Breast epithelium (tissue), 4 donors: ENCODE measurements at places on chromosomes 4 and X.

DNA sequence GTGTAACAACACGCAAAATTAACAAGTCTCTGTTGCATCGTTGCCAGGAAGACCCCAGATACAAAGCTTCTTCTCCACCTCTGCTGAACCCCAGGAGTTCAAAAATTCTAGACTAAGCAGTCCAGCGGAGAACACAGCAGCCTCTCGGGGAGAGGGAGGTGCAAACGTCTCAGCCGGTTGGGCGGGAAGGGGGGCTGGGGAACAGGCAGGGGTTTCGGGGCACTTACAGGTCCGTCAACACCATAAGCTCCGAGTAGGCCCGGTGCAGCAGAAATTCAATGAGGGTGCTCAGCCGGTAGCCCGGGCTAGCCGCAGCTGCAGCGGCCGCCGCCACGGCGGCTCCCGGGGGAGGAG lies 394 bp downstream of the MED14 start:
- DNase-seq, result no peak

DNA sequence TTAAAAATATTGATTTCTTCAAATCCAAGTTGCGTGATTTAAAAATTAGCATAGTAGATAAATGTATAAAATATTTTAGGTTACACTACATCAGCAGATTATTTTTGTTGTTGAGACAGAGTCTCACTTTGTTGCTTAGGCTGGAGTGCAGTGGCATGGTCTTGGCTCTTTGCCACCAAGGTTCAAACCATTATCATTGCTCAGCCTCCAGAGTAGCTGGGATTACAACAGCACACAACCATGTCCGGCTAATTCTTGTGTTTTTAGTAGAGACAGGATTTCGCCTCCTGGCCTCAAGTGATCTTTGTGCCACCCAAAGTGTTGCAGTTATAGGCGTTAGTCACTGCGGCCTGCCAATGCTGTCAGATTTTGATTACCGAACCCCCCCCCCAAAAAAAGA lies 1390.5 kb upstream of the TENM3 start:
- DNase-seq, result no peak

DNA sequence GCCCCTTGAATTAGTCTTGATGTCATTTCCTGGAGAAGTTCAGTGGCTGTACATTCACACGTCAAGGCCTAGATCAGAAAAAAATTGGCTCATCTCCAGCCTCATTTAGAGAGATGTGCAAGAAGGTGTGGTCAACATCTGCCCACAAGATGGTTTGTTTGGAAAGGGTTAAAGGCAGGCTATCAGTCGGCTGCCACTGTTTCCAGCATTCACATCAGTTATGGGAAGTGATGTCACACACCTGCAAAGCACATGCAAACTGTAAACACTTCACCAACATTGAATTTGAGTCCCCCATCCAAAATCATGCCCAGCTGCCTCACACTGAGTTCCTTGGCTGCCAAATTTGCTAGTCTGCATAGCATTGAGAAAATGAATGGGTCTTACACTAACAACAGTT lies 498.3 kb upstream of the INTU start:
- no peak for DNase-seq

DNA sequence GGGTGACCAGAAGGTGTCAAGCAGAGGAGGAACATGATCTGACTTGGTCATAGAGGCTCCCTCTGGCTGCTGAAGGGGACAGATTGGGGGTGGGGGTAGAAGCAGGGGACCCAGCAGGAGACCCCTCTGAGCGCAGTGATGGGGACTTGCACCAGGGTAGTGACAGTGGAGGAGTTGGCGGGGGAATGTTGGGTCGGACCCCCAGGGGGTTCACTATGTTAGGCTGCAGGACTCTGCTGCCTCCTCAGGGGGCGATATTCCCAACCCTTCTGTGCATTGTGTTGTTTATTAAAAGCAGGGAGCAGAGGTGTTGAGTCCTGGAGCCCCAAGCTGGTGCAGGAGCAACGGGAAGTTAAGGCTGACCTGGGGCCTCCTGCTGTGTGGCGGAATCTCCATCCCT lies 8.8 kb downstream of the WDR13 start:
- no peak for DNase-seq

GRCh38 chr4:48974979-48975640 lies 11.0 kb upstream of the CWH43 start:
- DNase-seq, result no peak

GRCh38 chrX:1581132-1581531 lies 10.3 kb upstream of the AKAP17A start:
- DNase-seq, result no peak

- DNase-seq, result no peak
Measured at GRCh38 chr4:155787113-155787710, 28.4 kb downstream of the GUCY1B1 start.

- DNase-seq, result no peak
Measured at GRCh38 chr4:73446336-73446938, 10.4 kb downstream of the AFP start.

- no peak for DNase-seq
Measured at GRCh38 chr4:101031971-101032370, 315.4 kb downstream of the PPP3CA start.

DNA sequence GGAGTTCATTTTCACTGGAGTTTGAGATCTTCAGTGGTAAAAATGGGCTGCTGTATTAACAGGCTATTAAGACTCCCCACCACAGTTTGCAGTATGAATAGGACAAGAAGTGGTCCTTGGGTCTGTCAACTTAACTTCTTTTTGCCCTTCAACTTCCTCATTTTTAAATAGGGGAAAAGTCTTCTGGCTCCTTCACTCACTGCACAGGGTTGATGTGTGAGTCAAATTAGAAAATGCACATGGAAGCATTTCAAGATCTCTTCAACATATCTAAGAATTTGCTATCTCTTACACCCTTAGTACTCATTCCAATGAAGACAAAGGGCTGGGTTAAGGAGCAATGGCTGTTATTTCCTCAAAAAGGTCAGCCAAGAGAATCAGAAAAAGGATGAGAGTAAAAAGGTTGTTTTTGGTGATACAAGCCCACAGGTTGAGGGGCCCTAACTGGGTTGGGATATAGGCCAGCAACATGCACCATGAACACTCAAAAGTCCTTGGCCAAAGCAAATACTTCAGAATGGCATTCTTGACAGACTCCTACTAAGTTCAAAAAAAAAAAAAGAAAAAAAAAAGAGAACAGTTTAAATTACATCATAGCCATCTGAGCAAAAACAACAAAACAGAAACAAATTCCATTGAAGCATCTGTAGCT lies 13.4 kb downstream of the PDE5A start:
- DNase-seq, result no peak

DNA sequence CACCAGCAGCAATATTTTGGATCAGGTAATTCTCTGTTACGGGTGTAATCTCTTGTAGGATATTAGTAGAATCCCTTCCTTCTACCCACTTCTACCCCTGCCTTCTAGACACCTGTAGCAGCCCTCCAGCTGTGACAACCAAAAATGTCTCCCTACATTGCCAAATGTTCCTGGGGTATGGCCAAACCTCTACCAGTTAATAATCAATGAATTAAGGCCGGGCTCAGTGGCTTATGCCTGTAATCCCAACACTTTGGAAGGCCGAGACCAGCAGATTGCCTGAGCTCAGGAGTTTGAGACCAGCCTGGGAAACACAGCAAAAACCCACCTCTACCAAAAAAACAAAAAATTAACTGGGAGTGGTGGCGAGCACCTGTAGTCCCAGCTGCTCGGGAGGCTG lies 9.9 kb downstream of the MAML3 start:
- no peak for DNase-seq

DNA sequence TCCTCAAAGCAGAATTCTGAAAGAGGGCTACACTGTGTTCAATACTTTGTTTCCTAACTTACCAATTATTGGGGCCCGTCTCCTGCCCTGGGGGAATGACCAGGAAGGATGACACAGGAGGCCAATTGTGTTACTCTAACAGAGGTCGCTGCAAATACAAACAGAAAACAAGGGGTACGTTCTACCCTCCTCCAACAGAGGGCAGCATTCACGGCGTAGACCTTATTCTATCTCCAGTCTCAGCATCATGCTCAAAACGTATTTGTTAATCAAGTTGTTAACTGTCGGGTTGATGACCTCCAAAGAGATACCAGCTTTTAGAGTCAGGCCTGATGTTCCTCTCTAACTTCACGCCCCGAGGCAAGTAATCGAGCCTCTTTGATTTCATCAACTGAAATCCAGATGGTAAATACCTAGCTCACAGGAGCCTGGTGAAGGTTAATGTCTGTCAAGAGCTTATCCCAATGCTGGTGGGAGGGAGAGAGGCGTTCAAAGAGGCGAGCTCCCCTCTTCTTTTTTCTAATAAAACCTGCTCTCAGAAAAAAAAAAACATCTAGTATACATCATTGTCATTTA lies 181.0 kb upstream of the KCNIP4 start:
- no peak for DNase-seq

DNA sequence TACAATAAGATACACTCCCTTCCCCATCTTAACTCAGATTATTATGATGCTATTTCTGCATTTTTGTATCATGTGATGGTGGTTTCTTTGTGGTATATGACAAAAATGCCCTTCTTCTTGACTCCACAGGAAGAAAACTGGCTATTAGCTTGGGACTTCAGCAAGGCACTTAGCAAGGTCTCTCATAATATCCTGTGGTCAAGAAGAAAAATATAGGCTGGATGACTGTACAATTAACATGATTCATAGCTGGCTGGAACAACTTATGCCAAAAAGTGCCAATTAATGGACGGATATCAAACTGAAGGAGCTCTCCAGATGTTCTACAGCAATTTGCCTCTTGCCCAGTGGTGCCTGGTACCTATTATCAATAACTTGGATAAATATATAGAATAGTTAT lies 2.3 kb upstream of the MID1IP1 start:
- DNase-seq, result no peak

GRCh38 chrX:545452-545885 lies 85.1 kb upstream of the SHOX start:
- DNase-seq, result no peak

- DNase-seq, result no peak
Measured at GRCh38 chr4:24515698-24516097, 68.7 kb downstream of the DHX15 start.

GRCh38 chr4:721261-722168 lies 15.9 kb downstream of the PCGF3 start:
- DNase-seq, result no peak

DNA sequence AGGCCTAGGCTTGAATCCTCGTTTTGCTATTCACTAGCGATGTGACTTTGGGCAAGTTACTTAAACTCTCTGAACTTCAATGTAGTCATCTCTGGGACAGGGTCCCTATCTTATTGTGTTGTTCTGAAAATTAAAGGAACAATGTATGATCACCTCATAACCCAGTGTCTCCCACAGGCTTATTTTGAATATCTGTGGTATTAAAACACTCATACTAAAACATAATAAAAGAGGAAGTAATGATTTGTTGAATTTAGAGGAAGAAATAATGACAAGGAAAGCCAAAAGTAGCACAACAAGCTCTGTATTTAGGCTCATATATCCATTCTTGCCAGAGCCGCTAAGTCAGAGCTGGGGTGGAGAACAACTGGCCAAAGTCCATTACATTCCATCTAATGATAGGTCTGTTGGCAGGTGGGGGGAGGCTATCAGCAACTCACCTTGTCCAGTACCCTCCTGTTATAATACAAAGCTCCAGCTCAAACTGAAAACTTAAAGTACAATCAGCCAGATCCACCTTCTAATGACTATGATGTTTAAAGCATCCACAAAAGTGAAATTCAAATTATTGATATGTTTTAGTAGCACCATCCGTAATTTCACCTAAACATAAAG lies 64.5 kb upstream of the LSM6 start:
- no peak for DNase-seq

- DNase-seq, result no peak
Measured at GRCh38 chr4:78880874-78881492, 58.3 kb downstream of the PAQR3 start.

DNA sequence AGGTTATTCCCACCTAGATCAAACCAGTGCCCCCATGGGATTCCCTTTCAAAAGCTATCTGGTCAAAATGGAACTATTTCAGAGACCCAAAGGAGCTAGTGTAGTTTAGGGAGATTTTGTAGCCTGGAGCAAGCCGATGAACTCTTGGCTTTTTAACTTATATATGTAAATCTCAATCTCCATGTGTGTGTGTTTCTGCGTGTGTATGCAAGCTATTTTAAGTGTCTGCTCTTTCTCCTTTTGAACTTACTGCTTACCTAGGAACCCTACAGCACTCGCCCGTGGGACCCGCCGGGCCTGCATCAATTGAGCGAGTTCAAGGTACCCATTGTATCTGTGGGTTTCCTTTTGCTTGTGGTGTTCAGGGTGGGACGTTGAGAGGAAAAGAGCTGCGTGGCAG lies 10.4 kb downstream of the CSTF2 start:
- DNase-seq, result no peak

DNA sequence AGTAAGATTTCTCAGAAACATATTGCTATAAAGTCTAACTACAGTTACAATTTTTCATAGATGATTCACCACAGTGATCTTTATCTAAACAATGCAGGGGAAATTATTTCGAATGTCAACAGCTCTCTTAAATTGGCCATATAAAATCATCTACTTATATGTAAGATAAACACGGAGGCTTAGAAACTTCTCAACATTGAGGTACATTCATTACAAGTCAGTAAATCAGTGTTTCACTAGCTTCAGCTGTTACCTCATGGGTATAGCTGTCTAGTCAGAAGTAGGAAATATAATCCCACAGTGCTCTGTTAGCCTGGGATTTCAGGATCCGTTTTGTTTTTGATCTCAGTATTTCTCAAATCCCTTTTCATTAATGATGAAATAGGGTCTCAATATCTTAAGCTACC lies 43.2 kb downstream of the PCDH7 start:
- DNase-seq, result no peak

GRCh38 chr4:8904666-8905065 lies 33.0 kb upstream of the HMX1 start:
- no peak for DNase-seq

DNA sequence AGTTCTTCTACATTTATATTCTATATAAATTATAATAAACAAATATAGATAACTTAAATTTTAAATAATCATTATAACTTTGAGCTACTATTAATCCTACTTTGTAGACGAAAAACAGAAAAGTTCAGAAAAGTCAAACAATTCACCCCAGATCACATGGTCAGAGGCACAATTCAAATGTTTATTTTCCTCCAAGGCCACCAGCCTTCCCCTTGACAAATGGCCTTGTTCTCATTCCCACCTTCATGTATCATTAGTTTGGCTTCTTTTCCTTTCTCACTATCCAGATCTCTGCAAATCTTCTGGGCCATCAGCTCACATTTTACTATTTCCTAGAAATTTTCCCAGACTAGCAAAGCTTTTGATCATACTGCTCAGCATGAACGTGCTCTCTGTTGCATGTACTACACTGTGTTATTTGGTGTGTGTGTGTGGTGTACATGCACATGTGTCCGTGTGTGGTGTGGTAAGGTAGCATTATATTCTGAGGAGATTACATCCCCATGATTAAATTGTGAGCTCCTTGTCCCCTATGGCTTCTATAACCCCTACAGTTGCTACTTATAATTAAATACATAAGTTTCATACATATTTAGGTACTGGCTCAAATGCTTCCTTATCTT lies 61.5 kb downstream of the ADGRA3 start:
- DNase-seq, result no peak

- DNase-seq, result no peak
Measured at GRCh38 chr4:1234309-1234695, 14.6 kb downstream of the CTBP1 start.

GRCh38 chr4:79048878-79049277 lies 109.6 kb upstream of the PAQR3 start:
- no peak for DNase-seq
